ENCODE measurements at places on chromosomes 5 and 9.

DNA sequence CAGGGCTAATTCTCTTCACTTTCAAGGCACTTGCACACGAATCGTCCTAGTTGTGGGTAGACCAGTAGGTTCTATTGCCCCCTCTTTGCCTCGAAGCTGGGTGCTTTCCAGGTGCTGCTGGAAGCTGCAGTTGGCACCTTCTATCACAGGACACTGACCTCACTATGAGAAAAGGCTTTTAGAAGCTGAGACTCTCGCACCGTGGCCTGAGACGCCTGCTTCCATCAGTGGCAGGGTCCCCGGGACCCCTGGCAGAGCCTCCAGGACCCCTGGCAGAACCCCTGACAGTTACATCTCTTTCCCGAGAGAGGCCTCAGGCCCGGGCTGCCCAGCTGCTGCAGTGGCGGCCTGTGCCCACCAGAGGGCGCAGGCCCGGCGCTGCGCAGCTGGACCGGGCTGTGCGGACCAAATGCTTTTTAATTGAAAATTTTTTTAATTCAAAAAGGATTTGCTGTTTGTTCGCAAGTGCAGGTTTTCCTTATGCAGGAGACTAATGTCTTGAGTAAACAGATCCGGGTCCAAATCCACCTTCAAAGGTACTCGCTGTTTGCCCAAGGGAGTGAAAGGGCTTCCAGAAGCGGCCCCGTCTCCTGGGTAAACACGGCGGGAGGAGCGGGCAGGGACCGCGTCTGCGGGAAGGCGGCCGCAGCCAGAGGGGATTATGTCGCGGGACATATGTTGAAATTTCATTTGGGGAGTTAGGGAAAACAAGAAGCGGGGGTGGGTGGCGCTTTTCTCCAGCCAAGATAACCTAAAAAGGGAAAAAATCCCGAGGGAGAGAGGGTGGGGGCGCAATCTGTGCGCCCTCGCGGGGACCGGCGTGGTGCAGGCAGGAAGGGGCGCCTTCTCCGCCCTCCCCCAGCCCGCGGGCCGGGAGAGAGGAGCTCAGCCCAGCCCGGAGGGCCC lies 114.5 kb upstream of the LMX1B start:
- peak; percentile 53 for DNase-seq

- DNase-seq: no peak
These were observed 15.0 kb downstream of the GALNT10 start for GRCh38 chr5:154205441-154206117.

DNA sequence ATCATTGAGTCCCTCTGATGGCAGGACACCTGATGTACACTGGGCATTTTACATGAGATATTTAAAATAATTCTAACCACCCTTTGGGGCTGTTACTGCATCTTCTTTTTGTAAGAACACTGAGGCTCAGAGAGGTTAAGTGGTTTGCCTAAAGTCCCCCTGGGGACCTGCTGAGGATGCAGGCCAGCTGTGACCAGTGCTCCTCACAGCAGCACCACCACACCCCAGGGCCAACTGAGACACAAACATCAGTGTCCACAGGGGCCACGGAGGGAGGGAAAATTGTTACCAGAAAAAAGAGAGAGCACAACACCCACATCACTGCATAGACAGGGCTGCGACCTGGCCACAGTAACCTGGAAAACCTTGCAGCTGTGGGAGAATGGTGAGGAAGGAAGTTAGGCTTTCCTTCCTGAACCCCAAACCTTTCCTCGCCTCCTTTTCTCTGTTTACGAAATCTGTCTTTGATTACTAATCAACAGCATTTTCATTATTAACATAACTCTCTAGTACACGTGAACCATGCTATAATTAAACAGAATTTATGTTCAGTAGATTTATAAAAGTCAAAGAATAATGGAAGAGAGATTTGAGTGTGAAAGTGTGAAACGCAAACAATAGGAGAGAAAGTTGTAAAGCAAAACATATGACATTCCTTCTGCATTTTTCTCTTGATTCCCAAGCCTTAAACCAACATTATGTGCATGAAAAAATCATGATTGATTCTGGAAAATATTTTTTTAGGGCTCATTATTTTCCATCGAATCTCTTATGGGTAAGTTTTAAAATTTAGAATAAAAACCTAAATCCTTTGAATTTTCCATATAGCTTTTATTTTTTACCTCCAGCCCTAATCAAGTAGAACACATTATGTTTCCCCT lies 228.1 kb upstream of the DAPK1 start:
- no peak for DNase-seq

- no peak for DNase-seq
These were observed 133.0 kb downstream of the ZSWIM6 start for GRCh38 chr5:61465066-61465465.

- peak; percentile 88 for DNase-seq
These were observed 9.0 kb downstream of the PRRC2B start for GRCh38 chr9:131402738-131403492.

DNA sequence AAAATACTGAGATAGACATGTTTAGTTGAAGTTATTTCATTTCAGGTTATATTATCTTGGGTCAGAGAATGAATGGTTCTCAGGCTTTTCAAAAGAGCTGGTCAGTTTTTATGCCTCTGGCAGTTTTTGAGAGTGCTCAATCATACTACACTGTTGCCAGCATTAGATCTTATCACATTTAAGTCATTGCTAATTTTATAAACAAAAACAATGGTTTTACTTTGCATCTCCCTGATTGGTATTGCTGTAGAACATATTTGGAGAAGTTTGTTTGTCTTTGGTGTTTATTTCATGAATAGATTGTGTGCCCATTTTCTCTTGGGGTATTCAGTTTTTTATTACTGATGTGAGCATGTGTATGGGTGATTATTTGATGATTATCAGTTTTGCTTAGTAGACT lies 1.5 kb downstream of the CATSPER3 start:
- no peak for DNase-seq

GRCh38 chr9:257957-258356 lies 43.3 kb downstream of the DOCK8 start:
- no peak for DNase-seq
